CD4-positive, alpha-beta T cell treated with Interleukin-15 for 4 hours (primary cell): ENCODE measurements at places on chromosomes 1 and 21.

GRCh38 chr1:209805875-209806760 lies at the start of gene IRF6:
TSS of gene IRF6 (minus strand) at chr1:209806142. CDS start at chr1:209801413, 4,729 bp downstream.
- DNase-seq, result peak; percentile 76

GRCh38 chr21:33937931-33938339 lies 22.3 kb upstream of the ATP5PO start:
- peak; percentile 64 for DNase-seq

DNA sequence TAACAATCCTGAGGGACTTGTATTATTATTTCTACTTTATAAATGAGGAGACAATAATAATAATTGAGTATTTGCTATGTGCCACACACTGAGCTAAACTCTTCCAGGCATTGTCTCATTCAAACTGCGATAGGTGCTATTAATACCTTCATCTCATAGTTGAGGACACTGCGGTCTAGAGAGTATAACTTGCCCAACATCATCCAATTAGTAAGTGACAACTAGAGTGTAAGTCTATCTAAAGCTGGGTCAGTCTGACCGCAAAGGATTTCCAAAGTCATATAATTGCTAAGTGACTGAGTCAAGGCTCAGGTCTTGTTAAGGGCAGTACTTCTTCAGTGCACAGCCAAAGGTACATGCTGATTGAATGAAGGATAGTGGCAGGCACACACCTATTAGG lies 9.7 kb downstream of the BCL9 start:
- DNase-seq, result no peak

GRCh38 chr1:52127181-52128180 lies 14.4 kb upstream of the ZFYVE9 start:
- peak; percentile 30 for DNase-seq

DNA sequence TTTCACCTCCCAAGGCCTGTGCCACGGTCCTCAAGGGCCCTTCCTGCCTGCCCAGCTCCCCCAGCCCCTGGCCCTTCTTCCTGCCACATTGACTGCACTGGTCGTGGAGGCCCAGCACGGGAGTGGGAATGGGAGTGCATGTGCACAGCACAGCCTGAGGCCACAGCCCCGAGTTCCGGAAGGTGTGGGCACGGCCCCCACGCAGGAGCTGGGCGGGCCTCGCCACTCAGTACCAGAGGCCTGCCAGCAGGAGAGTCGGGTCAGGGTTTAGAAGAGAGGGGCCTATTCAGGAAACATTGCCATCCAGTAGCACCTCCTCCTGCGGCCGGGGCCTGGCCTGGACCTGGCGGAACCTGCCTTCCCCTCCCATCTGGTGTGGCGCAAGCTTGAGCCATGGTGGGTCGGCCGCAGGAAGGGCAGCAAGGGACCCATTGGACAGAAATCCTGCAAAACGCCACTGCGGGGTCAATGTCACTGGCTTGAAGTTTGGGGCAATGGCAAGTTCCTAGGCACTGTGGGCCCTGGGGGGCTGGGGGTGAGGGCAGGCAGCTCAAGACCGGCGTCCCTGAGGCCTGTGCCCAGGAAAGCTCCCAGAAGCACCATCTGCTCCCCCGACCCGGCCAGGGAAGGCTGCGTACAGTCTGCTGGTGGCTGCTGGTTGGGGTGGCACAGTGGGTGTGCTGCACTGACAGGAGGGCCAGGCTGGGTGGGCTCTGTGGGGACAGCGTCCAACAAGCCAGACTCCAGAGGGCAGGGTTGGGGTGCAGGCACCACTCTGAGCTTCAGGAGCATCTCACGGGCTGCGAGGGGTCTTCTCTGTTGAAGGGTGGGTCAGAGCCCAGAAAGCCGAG lies 1.8 kb upstream of the TMEM52 start:
- DNase-seq, result no peak

- no peak for DNase-seq
These were observed 7.2 kb upstream of the SLC9A1 start for GRCh38 chr1:27162090-27162489.

GRCh38 chr1:111192074-111192473 lies 8.4 kb downstream of the DENND2D start:
- DNase-seq, result no peak

GRCh38 chr21:38851101-38851500 lies 45.4 kb downstream of the ETS2 start:
- DNase-seq, result no peak

- DNase-seq, result no peak
These were observed 124.0 kb downstream of the GPATCH2 start for GRCh38 chr1:217506878-217507277.

DNA sequence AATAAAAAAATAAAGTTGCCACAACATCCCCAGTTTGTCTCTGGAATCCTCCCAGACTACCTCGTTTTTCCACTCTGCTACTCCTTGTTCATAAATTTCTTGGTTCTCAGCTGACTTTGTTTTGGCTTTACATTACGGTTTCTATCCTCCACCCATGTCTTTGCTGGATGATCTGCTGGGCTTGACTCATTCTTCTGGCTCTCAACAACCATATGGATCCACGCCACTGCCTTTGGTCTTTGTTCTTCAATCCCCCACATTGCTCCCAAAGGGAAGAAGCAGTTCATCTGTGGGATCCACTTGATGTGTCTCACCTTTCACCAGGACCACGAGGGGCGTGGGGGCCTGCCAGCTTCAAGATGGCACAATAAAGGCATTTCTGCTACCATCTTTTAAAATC lies 67.1 kb upstream of the NBL1 start:
- DNase-seq, result no peak

- no peak for DNase-seq
These were observed 36.5 kb downstream of the PUM1 start for GRCh38 chr1:31029026-31029425.

- DNase-seq, result peak; percentile 69
These were observed 9.4 kb downstream of the TPM3 start for GRCh38 chr1:154182344-154183045.

- no peak for DNase-seq
These were observed 200.7 kb upstream of the RAB4A start for GRCh38 chr1:229070168-229070567.

GRCh38 chr1:194309697-194310096 lies 1123.3 kb upstream of the B3GALT2 start:
- no peak for DNase-seq

DNA sequence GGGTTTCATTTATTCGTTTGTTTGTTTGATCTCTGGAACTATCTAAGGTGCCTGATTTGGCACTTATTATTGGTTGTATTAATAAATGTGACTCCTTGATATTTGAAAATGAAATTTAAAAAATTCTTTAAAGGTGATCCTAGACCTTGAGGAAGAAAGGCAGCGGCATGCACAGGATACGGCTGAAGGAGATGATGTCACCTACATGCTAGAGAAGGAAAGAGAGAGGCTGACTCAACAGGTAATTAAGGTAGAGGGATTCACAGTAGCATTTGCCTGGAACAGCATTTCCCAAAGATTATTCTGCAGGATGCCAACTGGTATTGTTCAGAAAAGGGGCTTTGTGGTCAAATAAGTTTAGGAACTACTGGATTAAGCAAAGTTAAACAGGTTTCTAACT lies 54.4 kb upstream of the WNT2B start:
- no peak for DNase-seq

DNA sequence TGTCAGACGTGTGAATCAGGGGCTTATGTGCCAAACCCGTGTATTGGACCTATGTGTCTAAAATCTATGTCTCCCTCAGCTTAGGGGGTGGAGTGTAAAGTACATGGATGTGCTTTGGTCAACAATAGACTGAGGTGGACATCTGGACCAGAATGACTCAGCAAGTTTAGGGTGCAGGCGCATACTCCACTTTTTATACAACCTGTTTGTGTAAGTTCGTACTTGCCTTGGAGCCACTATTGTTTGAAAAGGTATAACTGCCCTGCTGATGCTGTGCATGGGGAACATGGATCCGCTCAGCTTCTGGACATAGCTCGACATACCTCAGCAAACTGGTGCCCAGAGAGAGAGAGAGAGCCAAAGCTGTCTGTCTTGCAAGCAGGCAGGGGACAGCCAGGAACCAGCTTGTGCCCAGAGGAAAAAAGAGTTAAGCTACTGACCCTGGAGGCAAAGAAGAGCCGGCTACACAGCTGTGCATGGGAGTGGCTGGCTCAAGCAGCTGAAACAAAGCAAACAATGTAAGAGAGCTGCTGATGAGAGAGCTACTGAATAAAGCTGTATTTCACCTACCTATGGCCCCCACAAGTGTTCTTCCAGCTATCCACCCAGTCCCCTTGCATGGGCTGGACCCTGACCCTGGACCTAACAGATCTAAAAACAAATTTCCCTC lies 41.2 kb downstream of the GJA5 start:
- DNase-seq, result no peak

GRCh38 chr1:36377791-36378492 lies 7.8 kb downstream of the STK40 start:
- DNase-seq, result peak; percentile 8

DNA sequence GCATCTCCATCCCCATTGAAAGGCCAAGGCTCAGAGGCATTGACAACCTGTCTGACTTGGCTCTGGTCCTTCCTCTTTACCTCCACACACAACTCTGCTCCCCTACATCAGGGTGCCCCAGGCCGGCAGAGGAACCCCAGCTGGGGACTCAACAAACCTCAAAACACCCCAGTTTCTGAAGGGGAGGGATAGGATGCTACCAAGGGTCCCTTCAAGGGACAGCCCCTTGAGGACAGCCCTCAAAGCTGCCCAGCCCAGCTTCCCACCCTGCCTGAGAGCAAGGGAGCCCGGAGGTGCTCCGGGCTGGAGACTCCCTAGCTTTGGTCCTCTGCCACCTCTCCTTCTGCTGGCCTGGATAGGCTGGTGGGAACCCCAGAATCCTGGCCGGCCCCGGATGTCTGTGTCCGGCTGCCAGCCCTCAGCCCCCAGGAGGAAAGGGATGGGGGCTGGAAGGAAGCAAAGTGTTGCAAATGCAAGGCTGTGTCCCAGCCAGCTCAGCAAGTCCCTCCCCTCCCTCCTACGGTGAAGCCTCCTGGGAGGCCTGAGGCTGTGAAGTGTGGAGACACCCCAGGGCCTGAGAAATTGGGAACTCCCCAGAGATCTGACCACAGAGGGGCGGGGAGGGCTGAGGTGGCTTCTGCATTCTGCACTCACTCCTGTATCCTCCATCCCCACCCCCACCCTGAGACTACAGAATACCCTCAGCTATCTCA lies 1.1 kb upstream of the MARCKSL1 start:
- DNase-seq, result peak; percentile 65

GRCh38 chr1:25030674-25031589 lies 100.9 kb upstream of the RUNX3 start:
- DNase-seq, result peak; percentile 80

DNA sequence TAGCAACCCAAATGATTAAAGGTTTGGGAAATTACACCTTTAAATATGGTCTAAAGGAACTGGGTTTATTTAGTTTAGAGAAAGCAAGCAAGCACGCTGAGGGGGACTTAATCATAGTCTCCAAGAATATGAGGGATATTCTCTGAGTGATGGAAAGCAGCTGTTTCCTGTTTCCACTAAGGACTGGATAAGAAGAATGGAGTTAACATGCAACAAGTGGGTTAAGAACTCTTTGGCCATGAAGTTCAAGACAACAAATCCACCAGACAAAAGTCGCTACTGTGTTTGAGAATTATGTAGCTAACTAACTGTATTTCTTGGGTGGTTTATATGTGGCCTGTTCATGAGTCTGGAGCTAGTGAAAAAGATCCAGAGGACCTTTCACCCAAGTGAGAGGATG lies 85.7 kb downstream of the TGFB2 start:
- DNase-seq, result no peak

DNA sequence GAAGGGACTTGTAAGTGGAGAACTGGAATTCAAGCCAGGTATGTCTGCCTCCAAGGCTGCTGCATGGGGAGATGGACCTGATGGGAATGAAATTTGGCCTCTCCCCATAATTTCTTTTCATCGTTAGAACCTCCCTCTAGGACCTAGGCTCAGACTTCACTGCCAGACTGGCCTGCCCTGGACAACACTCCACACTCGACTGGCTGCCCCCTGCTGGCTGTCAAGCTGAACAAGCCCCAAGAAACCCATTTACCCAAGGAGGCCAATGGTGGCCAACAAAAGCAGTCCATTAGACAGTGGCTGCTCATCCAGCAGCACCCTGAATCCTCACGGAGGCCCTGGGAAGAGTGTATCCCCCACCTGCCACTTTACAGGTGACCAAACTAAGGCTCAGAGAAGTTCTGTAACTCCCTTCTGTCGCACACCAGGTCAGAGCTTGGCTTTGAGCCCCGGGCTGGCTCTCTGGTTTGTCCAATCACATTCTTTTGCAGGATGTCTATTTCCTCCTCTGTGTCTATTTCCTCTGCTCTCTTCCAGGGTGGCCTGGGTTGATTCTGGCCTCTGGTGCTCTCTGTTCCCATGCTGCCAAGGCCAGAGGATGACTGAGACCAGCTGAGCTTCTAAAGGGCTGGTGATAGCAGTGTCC lies 3.8 kb downstream of the RNF186 start:
- peak; percentile 53 for DNase-seq

- DNase-seq, result no peak
These were observed 1409.0 kb downstream of the PLA2G4A start for GRCh38 chr1:188237573-188238348.

DNA sequence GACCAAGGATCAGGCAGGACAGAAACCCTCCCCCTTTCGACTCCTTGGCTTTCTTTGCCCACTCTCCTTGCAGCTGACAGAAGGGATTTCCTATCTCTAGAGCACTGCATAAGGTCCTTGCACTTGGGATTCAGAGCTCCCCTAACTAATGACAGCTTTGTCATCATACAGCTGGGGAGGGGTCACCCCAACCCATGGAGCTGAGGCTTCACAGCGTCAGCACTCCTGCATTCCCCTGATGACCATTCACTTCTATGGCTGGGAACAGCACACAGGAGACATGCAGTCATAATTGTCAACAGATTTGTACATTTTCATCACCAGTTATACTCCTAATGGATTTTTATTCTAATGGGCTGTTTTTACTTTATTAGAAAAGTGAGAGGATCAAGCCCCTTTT lies 161.7 kb upstream of the C1orf87 start:
- no peak for DNase-seq

DNA sequence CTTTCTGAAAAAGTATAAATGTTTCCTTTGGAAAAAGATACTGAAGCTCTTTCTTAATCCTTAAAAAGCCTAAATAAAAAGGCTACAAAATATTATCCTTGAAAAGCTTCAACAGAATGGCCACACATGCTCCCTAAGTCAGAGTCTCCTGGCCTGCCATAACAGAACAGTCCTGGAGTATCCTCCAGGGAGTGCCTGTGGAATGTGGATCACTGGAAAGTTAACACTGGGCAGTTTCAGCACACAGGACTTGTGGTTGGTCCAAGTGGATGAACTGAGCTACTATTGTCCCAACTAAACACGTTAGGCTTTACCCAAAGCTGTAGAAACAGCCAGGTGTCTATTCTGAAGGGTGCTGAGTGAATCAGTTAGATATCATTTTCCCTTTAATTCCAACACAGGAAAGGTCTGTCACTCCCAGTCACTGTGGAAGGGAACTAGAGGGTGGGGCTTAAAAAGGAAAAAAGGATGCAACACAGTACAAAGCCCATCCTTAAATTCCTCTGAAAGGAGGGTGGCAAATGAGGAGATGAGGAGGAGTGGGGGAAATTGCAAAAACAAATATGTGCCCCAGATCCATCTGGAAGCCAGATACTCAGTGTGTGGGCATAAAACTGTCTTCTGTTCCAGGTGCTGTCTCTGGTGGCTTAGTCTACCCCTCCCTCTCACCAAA lies 196.3 kb upstream of the SPAG17 start:
- no peak for DNase-seq

- peak; percentile 80 for DNase-seq
These were observed 45.5 kb downstream of the CD46 start for GRCh38 chr1:207797229-207797973.

GRCh38 chr21:15190837-15191236 lies 126.0 kb upstream of the NRIP1 start:
- DNase-seq, result no peak
